ENCODE measurements at places on chromosomes 16 and 17.

- no peak for DNase-seq
Measured at GRCh38 chr16:31710880-31711279, 162.7 kb upstream of the ZNF267 start.

- no peak for DNase-seq
Measured at GRCh38 chr16:69465881-69466280, 41.5 kb downstream of the CYB5B start.

- DNase-seq = no peak
Measured at GRCh38 chr16:47059991-47060390, 83.8 kb downstream of the NETO2 start.

- no peak for DNase-seq
Measured at GRCh38 chr16:84959045-84959576, 52.2 kb downstream of the ZDHHC7 start.

DNA sequence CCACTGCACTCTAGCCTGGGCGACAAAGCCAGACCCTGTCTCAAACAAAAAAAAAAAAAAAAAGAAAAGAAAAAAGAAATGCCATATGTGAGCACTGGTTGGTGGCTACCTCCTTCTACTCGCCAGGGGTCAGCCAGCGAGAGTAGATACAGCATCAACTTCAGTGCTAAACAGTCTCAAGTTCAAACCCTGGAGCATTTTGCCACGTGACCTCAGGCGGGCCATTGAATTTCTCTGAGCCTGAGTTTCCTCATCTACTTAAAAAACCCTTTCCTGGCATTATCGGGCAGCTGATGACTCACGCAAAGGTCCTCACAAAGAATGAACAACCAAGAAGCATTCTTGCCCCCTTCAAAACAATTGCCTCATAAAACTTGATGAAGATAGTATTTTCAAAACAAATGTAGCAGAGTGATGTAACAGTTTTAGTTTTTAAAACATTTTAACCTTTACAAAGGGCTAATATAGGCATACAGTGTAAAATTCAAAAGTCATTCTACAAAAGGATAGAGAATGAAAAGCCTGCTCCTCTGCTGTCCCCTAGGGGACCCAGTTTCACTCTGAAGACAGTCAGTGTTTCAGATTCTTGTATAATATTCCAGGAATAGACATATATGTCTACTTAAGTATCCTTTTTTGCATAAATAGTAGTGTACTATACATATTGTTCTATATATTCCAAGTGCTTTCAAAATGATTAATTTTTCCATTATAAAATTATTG is 28.4 kb downstream of the DNAH2 start:
- peak; percentile 31 for DNase-seq

- no peak for DNase-seq
Measured at GRCh38 chr17:79777894-79778503, at the start of gene CBX2. TSS of gene CBX2 (plus strand) at chr17:79778148. CDS start at chr17:79778236, 88 bp downstream.

DNA sequence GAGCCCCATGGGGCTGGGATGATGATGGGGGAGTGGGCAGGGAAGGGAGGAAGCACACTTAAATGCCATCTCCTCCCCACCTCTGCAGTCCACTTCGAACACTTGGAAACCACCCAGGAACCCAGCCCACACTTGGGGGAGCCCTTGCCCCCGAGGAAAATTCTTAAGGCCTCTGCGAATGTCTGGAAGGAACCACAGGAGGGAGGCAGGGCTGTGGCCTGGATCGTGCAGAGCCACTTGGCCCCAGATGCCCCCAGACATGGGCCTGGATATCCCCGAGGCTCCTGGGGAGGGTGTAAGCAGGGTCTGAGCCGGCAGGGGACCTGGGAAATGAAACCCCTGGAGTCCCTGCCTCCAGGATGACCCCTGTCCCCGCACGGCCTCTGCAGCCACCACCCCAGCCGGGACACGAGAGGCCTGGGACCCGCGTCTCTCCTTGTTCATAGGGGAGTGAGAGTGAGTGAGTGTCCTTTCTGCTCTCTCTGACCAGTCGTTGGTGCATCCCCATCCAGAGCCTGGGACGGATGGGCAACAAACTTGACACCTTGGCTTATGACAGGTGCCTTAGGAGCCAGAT is 11.8 kb upstream of the MTSS2 start:
- no peak for DNase-seq

DNA sequence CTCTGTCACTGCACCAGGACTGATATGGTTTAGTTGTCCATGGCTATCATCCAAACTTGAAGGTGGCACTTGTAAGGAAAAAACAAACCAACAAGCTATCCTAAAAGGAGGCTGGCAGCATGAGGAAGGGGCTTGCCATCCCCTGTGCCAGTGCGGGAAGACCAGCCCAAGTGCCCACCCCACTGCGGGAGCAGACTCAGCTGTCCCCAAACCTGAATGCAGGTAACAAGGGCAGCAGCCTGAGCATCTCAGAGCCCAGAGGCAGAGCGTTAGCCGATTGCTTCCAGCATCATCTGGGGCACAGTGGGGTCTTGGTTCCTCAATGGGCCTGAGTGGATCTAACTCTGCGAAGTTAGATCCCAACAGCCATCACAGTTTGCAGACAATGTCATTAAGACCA is 29.2 kb upstream of the C16orf78 start:
- DNase-seq = no peak

GRCh38 chr16:78199325-78200022 is 100.0 kb downstream of the WWOX start:
- no peak for DNase-seq

GRCh38 chr16:22008215-22009059 is 526 bp downstream of the MOSMO start:
- no peak for DNase-seq

GRCh38 chr17:61822326-61823285 is 40.7 kb downstream of the BRIP1 start:
- no peak for DNase-seq

DNA sequence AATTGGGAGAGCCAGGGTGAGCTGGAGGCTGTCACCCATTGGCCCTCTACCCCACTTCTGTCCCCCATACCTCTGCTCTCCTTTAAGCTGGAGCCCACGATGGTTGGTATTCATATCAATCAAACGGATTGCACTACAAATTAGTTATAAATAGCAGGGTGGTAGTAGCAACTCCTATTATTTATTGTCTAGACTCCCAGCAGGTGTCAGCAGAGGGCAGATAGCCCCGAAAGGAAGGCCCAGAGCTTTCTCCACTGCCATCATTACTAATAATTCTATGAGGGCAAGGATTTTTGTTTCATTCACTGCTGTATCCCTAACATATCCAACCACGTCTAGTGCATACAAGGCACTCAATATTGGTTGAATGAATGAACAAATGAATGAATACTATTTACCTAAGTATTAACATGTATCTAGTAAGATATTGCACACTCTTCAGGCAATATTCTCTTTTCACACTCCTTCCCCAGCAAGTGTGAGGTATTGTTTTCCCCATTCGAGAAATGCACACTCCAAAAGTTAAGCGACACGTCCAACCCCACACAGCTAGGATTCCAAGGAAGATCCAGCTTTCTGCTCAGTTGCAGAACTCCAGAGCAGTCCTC is 6.3 kb downstream of the C17orf50 start:
- DNase-seq = no peak

DNA sequence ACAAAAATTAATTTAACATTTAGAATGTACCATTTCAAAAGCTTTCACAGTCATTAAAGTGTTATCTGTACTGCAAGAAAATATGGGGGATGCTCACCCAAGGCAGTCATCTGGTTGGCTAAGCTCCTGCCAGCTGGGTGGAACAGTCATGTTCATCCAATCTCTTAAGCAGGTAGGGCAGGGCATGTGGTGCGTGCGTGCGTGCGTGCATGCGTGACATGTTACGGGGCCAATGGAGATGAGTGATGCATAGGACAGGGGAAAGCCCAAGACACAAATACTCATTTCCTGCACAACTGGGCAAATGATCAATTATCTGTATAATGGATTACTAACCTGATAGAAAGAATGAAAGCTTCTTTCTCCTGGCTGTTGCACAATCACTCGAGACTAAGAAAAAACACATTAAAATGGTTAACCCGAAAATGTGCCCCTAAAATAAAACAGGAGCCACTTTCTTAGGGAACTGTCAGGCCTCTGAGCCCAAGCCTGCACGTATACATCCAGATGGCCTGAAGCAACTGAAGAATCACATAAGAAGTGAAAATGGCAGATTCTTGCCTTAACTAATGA is 104.4 kb downstream of the MYO1D start:
- DNase-seq = no peak

DNA sequence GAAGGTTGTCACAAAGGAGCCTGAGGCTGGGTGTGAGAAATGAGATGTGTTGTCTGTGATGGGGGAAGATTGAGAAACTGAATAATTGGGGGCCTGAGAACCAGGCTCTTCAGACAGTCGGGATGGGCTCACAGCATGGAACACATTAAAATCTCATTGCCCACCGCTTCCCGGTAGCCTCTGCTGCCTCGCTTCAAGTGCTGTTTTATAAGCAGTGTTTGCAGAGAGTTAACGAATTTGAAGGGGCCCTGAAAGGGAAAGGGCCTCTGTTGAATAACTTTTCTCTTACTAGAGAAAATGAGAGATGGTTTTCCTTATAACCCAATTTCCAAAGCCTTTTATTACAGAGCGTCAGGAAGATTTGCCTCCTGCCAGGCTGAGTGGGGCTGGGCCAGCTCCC is 258.8 kb upstream of the ASIC2 start:
- DNase-seq = no peak

DNA sequence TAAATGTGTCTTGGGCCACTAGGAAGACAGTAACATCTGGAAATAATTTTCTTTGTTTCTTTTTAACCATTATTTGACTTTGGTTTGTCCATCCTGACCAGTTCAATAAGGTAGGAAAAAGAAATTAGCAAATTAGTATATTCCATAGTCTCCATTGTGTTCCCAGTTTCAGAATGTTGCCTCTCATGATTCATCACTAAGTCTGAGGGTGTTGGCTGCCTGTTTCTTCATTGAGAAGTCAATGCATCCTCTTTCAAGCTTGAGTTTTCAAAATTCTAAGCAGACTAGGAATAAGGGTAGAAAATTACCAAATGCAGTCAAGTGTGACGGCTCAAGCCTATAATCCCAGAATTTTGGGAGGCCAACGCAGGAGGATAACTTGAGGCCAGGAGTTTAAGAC is 41.9 kb downstream of the ZFHX3 start:
- DNase-seq = no peak

- no peak for DNase-seq
Measured at GRCh38 chr16:87374313-87374712, 9.3 kb downstream of the FBXO31 start.

DNA sequence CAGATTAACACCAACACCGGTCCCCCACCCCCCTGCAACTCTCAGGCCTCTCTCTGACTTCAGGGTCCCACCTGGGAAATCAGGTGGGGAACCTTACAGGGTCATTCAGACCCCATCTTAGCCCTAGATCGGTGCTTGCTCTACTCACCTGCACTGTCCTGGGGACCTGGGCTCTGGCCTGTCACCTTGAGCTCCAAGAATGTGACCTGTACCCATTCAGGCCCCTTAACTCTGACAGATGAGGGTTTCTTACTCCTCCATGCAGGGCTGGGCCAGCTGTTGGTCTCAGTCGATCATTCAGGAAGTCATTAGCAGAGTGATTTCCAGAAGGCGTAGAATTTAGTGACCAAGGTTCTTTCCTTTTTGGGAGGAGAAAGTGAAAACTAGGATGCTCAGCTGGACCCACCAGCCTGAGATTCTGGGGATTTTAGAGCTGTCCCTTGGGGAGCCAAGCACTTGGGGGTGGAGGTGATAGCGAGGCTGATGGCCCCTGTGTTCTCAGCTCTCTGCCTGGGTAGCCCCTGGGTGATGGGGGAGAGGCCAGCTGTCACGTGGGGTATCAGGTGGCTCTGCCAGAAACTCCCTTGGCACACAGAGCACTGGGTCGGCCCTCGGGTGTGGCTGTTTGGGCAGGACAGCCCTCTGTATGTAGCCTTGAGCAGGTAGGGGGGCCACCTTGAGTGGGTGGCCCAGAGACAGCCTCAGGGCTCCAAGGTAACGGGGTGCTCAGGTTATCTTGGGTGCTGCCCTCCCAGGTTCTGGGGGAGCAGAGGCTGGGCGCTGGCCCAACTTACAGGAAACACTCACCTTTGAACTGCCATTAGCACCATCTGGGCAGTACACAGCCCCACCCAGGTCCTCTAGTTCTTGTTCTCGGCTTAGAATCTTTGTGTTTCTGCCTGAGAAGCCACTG is 724 bp downstream of the MVP start:
- no peak for DNase-seq
